ENCODE measurements at places on chromosomes 16 and 17.
A peak's percentile ranks its signal among the peaks of the same experiment; 100 is the strongest.

DNA sequence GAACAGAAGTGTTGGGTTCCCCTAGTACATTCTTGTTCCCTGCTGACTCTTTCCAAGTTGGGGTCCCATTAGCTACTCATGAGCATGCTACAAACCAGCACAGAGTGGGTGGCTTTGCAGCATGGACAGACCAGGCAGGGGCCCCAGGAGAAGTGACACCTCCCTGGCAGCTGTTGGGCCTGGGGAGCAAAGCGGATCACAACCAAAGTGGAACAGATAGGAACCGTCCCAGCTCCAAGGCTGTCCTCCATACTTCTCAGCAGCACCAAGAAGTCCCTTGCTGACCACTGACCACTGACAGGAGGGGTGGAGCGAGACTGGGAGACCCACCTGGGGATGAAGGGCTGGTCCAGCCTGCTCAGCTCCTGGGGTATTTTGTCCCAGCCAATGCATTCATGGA is 12.4 kb upstream of the GFAP start:
- no peak for DNase-seq

GRCh38 chr16:14205666-14206065 is 134.5 kb downstream of the MRTFB start:
- no peak for DNase-seq

DNA sequence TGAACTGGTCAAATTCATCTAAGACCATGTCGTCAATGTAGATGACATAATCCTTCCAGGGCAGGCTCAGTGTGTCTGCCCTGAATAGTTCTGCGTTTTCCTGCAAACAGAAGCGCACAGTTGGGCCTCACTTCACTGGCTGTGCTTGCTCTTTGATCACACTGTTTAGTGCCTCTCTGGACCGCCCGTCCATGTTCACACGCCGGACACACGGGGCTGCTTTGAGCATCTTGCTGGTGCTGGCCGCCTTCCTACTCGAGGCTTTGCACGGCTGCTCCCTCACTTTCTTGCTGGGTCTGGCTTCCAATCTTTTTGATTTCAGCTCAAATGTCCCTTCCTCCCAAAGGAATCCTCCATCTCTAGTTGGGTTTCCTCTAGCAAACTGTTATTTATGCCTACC is 37.4 kb downstream of the DNAH17 start:
- no peak for DNase-seq

DNA sequence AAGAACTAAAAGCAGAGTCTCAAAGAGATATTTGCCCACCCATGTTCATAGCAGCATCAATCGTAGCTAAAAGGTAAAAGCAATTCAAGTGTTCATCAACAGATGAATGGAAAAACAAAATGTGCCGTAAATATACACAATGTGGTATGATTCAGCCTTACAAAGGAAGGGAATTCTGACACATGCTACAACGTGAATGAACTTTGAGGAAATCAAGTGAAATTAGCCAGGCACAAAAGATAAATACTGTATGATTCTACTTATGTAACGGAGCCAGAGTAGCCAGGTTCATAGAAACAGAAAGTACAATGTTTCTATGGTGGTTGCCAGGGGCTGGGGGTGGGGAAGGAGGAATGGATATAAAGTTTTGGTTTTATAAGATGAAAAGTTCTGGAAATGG is 57.8 kb upstream of the IL34 start:
- DNase-seq = no peak

DNA sequence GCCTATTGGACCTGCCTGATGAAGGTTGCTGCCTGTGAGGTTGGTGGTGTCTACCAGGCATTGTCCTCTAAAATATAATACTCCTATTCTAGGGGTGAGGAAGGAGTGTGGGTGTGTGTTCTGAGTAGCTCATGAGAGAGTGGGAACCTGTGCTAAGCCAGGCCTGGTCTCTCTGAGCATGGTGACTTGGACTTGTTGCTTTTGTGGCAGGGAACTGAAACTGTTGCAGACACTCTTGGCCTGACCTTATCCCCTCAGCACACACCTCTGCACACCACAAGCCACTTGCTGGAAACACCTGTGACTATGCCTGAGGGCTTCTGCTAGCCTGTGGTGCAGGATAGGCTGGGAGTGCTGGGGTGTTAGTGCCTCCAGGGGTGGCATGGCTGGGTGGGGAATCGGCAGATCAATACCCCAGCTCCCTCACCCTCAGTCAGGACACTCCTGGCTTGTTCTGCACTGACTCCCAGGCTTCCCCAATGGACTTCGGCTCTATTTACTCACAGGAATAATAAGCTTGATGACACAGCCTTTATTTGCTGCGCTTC is 29.9 kb downstream of the PLCG2 start:
- peak; percentile 87 for DNase-seq

- no peak for DNase-seq
Measured at GRCh38 chr16:6038941-6039645, 941.5 kb upstream of the EEF2KMT start.

DNA sequence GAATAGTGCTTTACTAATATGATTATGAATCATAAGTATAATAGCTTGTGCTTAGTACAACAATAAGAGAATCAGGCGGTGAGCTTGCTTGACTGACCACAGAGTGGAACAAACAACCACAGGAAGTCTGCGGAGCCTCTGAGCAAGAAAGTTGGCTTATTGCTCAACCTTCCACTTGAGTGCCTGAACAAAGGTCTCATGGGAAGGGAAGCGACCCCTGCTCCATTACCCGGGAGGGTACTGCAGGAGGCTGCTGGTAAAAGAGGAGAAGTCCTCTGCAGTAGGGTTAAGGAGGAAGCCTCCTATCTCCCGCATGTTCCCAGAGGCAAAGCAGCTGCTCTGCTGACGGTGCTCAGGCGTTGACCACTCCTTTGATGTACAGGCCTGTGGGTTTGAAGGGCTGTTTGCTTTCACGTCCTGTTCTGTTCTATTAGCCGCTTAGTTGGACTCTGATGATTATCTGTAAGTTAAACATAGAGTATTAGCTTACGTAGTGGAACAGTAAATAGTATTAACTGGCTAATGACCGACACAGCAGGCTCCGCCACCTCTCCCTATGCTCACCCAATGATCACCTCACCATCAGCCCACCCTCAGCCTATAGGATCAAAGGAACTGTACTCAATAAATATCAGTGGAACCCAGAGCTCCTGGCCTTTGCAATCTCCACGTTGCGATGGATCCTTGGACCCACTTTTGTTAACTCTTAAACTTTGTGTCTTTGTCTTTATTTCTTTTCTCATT is 17.5 kb downstream of the ALOX15B start:
- peak; percentile 44 for DNase-seq

DNA sequence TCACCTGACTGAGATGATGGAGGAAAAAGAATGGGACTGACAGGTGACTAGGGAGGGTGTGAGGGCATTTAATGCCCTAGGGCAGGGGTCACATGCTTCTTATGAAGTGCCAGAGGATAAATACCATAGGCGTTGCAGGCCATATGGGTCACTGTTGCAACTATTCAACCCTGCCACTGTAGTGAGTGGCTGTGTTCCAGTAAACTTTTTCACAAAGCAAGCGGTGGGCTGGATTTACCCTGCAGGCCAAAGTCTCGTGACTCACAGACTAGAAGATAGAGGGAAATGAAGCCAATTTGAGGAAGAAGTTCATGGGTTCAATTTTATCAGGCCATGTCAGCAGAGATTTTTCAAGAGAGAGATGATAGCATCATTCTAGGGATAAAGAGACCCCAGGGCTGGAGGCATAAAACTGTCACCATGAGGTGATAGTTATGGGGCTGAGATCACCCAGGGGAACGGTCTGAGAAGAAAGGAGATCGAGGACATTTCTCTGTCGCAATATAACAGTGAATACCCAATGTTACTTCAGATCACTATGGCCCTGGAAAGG is 8.6 kb downstream of the ARHGAP17 start:
- no peak for DNase-seq

DNA sequence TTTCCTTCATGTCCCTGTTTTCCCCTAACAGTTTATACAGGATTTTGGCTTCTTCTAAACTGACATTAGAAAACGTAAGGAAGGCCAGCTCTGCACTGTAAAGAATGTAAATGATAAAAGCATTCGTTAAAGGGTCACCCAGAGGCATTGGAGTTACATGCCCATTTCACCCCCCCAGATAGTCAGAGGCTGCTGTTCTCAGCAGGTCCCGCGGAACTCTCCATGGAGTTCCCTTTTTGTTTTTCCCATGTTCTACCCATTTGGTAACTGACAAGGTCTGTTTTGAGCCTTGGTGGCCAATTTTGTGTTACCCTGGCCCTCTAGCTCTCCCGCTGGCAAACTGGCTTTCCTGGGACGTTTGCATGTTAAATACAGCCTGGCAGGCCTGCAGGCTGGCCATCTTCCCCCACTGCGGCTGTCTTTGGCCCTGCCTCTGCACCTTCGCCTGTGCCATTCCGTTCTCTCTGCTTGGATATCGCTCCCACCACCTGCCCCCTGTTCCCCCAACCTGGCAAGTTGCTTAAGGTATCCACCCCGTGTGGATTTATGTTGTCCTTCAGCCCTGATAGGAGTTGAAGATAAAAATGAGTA is 49.7 kb downstream of the EPN2 start:
- no peak for DNase-seq

DNA sequence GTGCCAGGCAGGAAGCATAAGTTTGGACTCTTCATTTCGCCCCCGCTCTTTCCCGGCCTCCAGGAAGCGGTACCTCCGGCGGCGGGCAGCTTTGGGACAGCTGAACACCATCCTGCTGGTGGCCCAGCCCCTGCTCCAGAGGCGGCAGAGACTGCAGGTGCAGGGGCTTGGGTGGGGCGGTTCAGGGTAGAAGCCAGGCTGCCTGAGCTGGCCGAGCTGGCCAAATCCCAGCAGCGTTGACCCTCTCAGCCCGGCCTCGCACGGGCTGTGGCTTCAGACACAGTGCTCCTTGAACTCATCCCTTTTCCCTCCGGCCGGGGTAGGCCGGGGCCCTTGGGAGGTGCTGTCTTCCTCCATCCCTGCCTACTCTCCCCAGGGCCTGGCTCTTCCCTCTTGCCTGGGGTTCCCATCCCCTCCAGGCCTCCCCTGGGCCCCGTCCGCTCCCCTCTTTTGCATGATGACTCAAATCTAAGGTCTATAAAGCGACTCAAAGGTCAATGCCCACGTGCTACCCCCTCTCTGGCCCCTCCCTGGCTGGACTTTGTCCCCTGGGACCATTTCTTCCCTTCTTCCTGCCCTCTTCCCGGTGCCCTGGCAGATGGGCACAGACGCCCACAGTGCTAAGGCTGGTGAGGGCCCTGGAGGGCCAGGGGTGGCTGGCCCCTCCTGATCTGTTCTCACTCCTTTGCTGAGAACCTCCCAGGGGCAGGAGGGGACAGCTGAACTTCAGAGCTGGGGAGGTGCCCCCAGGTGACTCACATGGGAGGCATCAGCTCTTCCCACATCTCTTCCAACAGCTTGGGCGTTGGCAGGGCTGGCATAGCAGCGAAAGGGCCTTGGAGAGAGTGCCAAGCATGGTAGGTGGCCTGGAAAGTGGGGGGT is 22.7 kb downstream of the MYO15B start:
- DNase-seq = no peak

- no peak for DNase-seq
Measured at GRCh38 chr16:4689864-4690704, 3.3 kb upstream of the NUDT16L1 start.

GRCh38 chr17:50719924-50720794 is 756 bp downstream of the LUC7L3 start:
- no peak for DNase-seq

GRCh38 chr16:2470603-2471015 is 488 bp upstream of the NTN3 start:
- no peak for DNase-seq

DNA sequence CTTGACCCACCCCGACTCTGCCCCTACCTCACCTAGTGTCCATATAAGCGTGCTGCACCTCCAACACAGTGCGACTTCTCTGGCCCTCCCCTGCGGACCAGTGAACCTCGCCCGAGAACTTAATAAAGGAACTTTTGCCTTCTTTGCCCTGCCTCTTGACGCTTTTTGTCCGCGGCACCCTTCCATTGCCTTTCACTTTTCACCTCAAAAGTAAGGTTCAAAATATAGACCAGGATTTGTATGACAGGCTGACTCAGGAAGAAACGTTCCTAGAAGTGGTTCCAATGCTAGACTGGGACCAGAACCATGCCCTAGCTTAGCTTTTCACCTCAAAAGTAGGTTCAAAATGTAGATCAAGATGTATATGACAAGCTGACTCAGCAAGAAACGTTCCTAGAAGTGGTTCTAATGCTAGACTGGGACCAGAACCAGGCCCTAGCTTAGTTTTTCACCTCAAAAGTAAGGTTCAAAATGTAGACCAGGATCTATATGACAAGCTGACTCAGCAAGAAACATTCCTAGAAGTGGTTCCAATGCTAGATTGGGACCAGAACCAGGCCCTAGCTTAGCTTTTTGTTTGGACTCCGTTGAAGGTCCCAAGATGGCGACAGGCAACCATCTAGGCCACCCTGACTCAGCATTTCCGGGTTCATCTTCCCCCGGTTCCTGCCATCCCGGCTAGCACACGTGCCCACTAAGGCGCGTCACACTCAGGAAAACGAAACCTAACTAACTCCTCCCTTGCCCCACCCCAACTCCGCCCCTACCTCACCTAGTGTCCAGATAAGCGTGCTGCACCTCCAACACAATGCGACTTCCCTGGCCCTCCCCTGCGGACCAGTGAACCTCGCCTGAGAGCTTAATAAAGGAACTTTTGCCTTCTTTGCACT is 51.0 kb upstream of the TMEM97 start:
- DNase-seq = no peak
